NCI-H524 (cell line): ENCODE measurements at places on chromosomes 1 and 21.

DNA sequence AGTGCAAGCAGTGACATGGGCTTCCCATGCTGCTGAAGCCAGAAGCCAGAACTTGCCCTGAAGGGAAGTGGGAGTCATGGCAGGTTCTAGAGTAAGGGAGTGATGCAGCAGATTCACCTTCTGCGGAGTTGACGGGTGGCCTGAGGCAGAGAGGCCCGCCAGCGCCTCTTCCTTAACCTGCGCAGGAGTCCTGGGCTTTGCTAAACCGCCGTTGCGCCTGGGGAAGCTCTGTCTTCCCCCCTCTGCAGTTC, 67.3 kb downstream of the OBSCN start:
- DNase-seq: no peak

GRCh38 chr1:231203259-231204057, 37.6 kb upstream of the GNPAT start:
- no peak for DNase-seq

DNA sequence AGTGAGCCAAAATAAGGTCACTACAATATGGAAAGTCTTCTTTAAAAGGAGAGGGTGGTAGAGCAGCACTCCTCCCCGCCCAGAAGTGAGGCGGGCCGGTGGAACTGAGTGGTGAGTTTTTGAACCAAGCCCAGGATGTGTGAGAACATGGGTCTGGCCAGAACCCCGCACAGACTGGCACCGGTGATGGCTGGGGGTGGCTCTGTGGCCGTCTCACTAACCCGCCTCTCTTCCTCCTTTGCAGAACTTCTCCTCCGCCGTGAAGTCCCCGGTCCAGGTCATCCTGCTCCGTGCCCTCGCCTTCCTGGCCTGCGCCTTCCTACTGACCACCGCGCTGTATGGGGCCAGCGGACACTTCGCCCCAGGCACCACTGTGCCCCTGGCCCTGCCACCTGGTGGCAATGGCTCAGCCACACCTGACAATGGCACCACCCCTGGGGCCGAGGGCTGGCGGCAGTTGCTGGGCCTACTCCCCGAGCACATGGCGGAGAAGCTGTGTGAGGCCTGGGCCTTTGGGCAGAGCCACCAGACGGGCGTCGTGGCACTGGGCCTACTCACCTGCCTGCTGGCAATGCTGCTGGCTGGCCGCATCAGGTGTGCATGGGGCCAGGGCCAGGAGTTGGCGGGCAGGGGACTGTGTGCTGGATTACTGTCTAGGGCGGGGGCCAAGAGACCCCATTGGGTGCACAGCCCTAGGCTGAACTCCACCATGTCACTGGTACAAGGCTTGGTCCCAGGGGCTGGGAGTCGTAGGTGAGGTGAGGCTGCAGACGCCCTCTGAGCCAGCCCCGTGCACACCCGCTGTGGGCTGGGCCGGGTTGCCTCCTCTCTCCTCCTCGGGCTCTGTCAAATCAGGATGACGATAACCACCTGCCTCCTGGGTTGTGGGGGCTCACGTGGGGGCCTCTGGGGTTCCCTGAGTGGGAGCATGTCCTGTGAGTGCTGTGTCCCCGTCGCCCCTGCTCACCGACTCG, 12.4 kb downstream of the TMEM201 start:
- no peak for DNase-seq

GRCh38 chr21:45545691-45546531, 3.7 kb upstream of the SLC19A1 start:
- DNase-seq: no peak

- DNase-seq: no peak
Measured at GRCh38 chr1:40399984-40400704, 26.6 kb downstream of the SMAP2 start.

- DNase-seq: peak; percentile 90
Measured at GRCh38 chr1:224497714-224498573, 63.3 kb upstream of the WDR26 start.

DNA sequence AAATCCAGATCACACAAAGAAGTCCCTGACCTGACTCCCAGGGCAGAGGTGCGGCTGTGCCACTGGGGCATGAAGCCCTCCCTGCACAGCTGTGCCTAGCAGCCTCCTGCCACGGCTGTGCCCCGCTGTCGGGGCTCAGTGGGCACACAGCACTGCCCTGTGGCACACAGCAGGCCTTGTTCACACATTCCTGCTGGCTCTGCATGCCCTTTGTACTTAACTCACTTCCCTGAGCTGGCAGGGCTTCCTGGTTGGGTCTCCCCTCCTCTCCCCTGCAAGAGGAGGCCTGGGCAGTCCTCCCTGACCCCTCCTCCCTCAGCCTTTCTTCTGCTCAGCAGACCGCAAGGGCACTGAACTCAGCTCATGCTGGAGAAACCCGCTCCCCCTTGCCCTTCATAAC, 14.8 kb downstream of the LHX4 start:
- DNase-seq: no peak

DNA sequence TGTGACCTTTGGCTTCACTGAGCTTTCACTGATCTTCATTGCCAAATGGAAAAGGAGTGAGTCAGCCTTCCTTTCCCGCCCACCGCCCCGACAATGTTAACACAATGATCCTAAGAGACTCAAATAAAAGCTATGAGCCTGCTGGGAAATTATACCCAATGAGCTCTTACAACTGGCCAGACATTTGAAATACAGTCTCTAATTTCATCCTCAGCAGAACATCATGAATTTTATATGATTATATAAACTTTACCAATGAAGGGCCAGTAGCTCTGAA, 252.5 kb downstream of the SIPA1L2 start:
- no peak for DNase-seq
